ENCODE measurements at places on chromosomes 5 and 9.

GRCh38 chr5:74957906-74958305 is 91.7 kb upstream of the FAM169A start:
- no peak overlapping the region for H3K27ac ChIP-seq
- H3K36me3 ChIP-seq, result no peaks in the 10 kb centered on the region
- H3K4me3 ChIP-seq, result no peak overlapping the region
- no peaks in the 10 kb centered on the region for H3K4me1 ChIP-seq

- DNase-seq, result no peak
- no peaks in the 10 kb centered on the region for H3K4me1 ChIP-seq
These were observed 212.4 kb downstream of the HSD17B3 start for GRCh38 chr9:96089452-96090085.

- DNase-seq, result no peak
- H3K36me3 ChIP-seq, result no peaks in the 10 kb centered on the region
- no peaks in the 10 kb centered on the region for H3K27me3 ChIP-seq
These were observed 75.1 kb upstream of the FBN2 start for GRCh38 chr5:128613128-128613527.

DNA sequence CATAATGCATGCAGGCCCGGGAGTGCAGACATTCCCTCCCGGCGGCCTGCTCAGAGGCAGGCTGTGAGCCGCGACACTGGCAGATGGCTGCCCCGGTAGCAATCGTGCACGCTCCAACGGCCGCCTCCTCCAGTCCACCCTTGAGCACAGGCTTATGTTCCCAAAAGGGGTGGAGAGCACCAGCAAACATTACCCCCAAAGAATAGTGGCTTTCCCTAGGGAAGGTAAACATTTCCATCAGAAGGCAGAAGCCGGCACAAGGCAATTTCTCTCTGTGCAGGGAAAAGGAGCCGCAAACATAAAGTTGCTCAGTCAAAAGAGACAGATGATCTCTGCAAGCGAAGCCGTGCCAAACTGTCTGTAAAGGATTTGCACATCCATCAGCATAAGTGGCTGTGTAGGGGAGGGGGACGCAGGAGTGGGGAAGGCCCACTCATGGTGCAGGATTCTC is 92.5 kb downstream of the SIL1 start:
- H3K27ac ChIP-seq, result no peak overlapping the region
- H3K4me3 ChIP-seq, result no peak overlapping the region
- H3K27me3 ChIP-seq, result no peaks in the 10 kb centered on the region
- H3K4me1 ChIP-seq, result no peaks in the 10 kb centered on the region

DNA sequence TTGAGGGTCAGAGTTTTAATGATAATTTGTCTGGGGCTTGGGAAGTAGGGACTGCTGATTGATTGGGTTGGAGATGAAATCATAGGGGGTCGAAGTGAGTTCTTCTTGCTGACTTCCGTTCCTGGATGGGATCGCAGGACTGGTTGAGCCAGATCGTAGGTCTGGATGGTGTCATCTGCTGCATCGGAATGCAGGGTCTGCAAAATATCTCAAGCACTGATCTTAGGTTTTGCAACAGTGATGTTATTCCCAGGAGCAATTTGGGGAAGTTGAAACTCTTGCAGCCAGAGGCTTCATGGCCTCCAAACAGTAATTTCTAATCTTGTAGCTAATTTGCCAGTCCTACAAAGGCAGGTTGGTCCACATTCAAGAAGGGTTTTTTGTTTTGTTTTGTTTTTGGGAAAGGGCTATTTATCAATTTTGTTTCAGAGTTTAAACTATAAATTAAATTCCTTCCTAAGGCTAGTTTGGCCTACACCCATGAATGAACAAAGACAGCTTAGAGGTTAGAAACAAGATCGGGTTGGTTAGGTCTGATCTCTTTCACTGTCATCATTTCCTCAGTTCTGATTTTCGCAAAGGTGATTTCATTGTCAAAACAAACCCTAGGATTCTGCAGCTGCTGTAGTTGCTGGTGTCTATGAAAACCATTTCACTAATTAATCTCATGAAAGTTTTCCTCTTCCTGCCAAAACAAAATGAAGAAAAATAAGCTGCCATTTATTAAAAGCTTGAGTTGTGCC is 388.0 kb downstream of the TMEM232 start:
- no peak overlapping the region for H3K4me3 ChIP-seq
- no peaks in the 10 kb centered on the region for H3K27me3 ChIP-seq
- H3K36me3 ChIP-seq, result no peaks in the 10 kb centered on the region
- no peak overlapping the region for H3K27ac ChIP-seq
- no peaks in the 10 kb centered on the region for H3K4me1 ChIP-seq

DNA sequence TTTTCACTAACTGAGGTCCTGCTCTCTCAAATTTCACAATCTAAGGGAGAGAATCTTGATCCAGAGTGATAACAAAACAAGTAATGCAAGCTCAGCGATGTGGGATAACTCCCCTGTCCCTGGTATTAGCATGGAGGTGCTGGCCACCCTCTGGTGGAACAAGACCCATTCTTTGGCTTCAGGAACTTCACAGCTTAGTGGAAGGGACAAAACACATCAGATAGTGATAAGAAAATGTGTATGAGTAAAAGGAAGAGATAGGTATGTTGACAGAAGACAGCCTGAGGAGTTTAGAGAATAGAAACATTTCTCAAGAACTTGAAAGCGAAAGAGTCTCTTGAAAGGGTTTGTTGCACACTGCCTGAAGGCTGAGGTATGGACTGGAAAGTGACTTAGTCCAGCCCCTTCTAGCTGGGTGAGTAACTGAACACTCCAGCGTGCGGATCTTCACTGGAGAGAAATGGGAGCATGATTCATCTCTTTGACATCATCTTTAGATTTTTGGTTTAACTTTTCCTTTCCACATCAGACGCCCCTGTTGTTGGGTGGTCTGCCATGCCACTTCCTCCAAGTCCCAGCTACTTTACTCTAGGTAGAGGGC is 25.4 kb upstream of the ZSWIM6 start:
- H3K27me3 ChIP-seq, result peaks cover 3% of the 10 kb centered on the region
- H3K4me3 ChIP-seq, result no peak overlapping the region

GRCh38 chr5:179753971-179754370 is 21.3 kb downstream of the MAML1 start:
- peaks cover 25% of the 10 kb centered on the region for H3K4me1 ChIP-seq
- H3K27ac ChIP-seq, result no peak overlapping the region
- H3K4me3 ChIP-seq, result no peak overlapping the region
- peaks cover 23% of the 10 kb centered on the region for H3K36me3 ChIP-seq

DNA sequence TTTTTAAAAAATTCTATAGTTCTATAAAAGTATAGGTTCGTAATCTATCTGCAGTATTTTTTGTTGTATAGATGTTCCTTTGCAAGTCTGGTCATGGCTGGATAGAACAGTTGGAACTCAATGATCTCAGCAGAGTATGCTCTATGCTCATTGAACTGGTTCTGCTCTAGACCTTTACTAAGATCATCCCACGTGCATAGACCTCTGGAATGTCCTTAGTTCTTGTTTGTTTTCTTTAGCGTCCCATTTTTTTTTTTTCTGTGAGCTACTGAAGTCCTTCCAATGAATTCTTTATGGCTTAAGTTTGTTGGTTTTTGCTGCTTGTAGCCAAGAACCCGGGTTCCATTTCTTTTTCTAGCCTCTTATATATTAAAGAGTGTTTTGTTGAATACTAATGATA is 3.5 kb downstream of the TMEM38B start:
- H3K4me3 ChIP-seq, result no peak overlapping the region
- H3K27me3 ChIP-seq, result peaks cover 7% of the 10 kb centered on the region
- no peaks in the 10 kb centered on the region for H3K36me3 ChIP-seq
- H3K27ac ChIP-seq, result no peak overlapping the region
- no peak for DNase-seq

- no peak overlapping the region for H3K27ac ChIP-seq
- no peak overlapping the region for H3K4me3 ChIP-seq
- no peaks in the 10 kb centered on the region for H3K4me1 ChIP-seq
- no peaks in the 10 kb centered on the region for H3K36me3 ChIP-seq
- DNase-seq, result no peak
These were observed 112.0 kb upstream of the KCNN2 start for GRCh38 chr5:114249823-114250222.

DNA sequence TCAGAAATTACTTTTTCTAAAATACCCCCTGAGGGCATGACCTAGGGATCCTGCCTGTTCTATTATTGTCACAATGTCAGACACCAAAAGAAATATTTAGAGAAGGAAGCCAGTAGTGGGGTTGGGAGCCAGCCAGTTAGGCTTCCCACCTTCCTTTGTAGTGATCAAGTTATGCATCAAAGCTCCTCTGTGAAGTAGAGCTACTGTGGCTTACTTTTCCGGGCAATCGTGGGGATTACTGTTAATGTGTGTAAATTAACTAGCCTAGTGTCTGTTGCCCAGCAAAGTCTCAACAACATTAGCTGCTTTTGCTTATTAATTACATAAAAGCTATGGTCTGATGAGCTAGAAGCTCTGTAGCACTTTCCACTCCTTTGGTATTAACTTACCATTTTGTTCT is 109.0 kb upstream of the PCAT7 start:
- no peaks in the 10 kb centered on the region for H3K4me1 ChIP-seq
- no peak for DNase-seq
- peaks cover 42% of the 10 kb centered on the region for H3K36me3 ChIP-seq
- no peak overlapping the region for H3K27ac ChIP-seq
- H3K27me3 ChIP-seq, result no peaks in the 10 kb centered on the region

DNA sequence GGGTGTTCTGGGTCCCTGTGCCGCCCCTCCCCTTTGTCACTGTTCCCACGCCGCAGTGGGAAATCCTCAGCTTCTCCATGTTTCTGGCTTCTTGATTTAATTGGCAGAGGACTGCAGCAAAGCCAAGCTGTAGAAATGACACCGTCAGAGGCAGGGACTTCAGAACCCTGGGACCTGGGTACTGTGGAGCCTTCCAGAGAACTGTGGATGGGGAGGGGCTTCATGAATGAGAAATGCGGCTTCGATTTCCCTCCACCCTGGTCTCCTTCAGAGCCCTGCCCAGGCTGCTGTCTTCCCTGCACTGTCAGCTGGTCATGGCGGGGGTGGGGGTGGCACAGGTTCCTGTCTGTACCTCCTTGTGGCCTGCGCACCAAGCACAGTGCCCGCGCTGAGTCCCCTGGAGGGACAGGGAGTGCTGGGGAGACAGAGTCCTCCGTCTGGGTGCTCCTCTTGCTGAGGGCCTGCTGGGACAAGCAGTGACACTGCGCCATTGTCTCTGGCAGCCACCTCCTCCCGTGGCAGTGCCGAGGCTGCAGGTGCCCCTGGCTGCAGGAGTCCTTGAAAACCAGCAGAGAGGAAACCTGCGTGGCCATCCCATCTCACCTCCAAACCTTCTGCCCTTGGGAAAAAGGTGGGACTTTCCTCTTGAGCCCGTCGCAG is 47.2 kb downstream of the COL5A1 start:
- no peak overlapping the region for H3K4me3 ChIP-seq
- H3K4me1 ChIP-seq, result peaks cover 6% of the 10 kb centered on the region
- H3K27me3 ChIP-seq, result peaks cover 2% of the 10 kb centered on the region
- H3K36me3 ChIP-seq, result no peaks in the 10 kb centered on the region
- H3K27ac ChIP-seq, result no peak overlapping the region
- DNase-seq, result no peak

- H3K4me3 ChIP-seq, result no peak overlapping the region
- no peaks in the 10 kb centered on the region for H3K36me3 ChIP-seq
- H3K27ac ChIP-seq, result no peak overlapping the region
These were observed 710.2 kb upstream of the ACO1 start for GRCh38 chr9:31674264-31674663.

DNA sequence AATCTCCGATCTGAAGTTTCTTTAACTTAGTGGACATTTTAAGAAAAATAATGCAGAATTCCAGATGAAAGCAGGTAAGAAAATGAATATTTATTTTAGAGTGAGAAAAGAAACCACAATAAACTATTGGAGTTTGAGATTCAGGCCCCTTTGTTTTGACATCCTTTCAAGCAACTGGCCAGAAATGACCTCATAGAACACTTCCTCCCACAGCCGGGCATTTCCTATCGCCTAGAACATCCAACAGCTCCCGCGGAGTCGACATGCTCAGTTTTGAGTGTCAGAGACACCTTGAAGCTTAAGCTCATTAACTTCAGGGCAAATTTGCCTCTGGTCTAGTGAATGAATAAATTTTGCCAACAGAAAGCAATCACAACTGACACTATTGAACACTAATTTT is 369.2 kb downstream of the TLE4 start:
- H3K4me3 ChIP-seq, result no peak overlapping the region
- H3K27me3 ChIP-seq, result no peaks in the 10 kb centered on the region
- no peak for DNase-seq
- no peaks in the 10 kb centered on the region for H3K36me3 ChIP-seq

DNA sequence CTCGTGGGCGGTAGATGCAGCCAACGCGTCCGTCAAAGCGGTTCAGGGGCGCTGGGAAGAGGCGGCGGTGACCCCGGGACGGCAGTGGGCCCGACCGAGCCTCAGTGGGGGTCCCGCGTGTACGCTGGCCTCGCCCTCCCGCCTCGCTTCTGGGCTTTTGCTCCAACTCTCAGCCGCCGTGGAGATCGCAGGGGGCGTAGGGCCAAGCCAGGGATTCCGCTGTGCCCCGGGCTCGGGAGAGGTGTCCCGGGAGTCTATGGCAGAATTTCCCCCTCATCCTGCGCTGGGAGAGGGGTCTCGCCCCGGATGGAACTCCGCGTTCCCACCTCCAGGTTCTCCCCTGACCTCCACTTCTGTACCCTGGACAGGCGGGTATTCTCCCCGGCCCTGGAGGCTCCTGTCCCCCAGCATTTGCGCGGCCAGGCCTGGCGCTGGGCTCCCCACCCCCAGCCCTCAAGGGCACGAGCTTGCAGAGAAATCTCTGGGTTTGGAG is 131.9 kb downstream of the MRPL36 start:
- H3K36me3 ChIP-seq, result no peaks in the 10 kb centered on the region
- DNase-seq, result no peak
- peaks cover 58% of the 10 kb centered on the region for H3K27me3 ChIP-seq
- peaks cover 8% of the 10 kb centered on the region for H3K4me1 ChIP-seq
- no peak overlapping the region for H3K4me3 ChIP-seq
- no peak overlapping the region for H3K27ac ChIP-seq

GRCh38 chr9:120983259-120983837 is 56.8 kb upstream of the TRAF1 start:
- H3K27ac ChIP-seq, result no peak overlapping the region
- no peaks in the 10 kb centered on the region for H3K36me3 ChIP-seq
- DNase-seq, result no peak
- H3K4me3 ChIP-seq, result no peak overlapping the region
- H3K27me3 ChIP-seq, result peaks cover 5% of the 10 kb centered on the region

- H3K27me3 ChIP-seq, result no peaks in the 10 kb centered on the region
- no peaks in the 10 kb centered on the region for H3K4me1 ChIP-seq
- H3K27ac ChIP-seq, result no peak overlapping the region
- H3K4me3 ChIP-seq, result no peak overlapping the region
- DNase-seq, result no peak
- H3K36me3 ChIP-seq, result no peaks in the 10 kb centered on the region
These were observed 22.9 kb downstream of the ADAMTS2 start for GRCh38 chr5:179322071-179323025.

GRCh38 chr5:174344335-174344734 is 298.8 kb downstream of the NSG2 start:
- no peaks in the 10 kb centered on the region for H3K36me3 ChIP-seq
- H3K4me3 ChIP-seq, result no peak overlapping the region
- no peaks in the 10 kb centered on the region for H3K27me3 ChIP-seq
- no peak for DNase-seq

GRCh38 chr9:102631559-102631958 is 363.6 kb upstream of the CYLC2 start:
- DNase-seq, result no peak
- H3K4me1 ChIP-seq, result no peaks in the 10 kb centered on the region
- H3K4me3 ChIP-seq, result no peak overlapping the region
- H3K36me3 ChIP-seq, result no peaks in the 10 kb centered on the region
- no peaks in the 10 kb centered on the region for H3K27me3 ChIP-seq
- H3K27ac ChIP-seq, result no peak overlapping the region

- H3K27ac ChIP-seq, result no peak overlapping the region
- no peaks in the 10 kb centered on the region for H3K36me3 ChIP-seq
- no peak overlapping the region for H3K4me3 ChIP-seq
- no peak for DNase-seq
These were observed 8.2 kb upstream of the DRD1 start for GRCh38 chr5:175452166-175452565.
